ENCODE measurements at places on chromosomes 2 and 18.

- DNase-seq: no peak
Observed at GRCh38 chr2:6181525-6181924, 489.3 kb downstream of the SOX11 start.

DNA sequence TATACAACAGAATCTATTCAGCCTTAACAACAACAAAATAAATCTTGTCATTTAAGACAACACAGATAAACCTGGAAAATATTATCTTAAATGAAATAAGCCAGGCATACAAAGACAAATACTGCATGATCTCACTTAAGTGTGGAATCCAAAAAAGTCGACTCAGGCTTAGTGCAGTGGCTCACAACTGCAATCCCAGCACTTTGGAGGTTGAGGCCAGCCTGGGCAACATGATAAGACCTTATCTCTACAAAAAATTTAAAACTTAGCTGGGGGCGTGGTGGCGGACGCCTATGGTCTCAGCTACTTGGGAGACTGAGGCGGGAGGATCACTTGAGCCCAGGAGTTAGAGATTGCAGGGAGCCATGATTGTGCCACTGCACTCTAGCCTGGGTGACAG lies 75.2 kb upstream of the RNU4ATAC start:
- DNase-seq: no peak

- DNase-seq: no peak
Observed at GRCh38 chr18:79182047-79182713, 113.0 kb downstream of the ATP9B start.

DNA sequence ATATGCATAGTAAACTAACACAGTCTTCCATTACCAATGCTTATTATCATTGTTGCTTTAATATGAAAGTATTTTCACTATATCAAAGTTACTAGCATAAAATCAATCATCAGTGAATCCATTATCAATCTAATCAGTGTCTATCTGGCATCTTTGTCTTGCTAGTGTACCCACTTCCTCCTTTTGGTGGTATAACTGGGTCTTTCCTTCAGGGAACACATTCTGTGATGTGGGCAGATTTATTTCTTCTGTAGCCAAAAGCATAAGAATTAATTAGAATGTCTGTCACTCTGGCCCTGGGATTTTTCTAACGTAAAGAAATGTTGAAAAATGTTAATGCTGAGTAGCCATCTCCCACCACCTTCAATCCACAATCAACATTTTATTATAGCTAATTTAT lies 155.8 kb upstream of the VWC2L start:
- DNase-seq: no peak

GRCh38 chr2:1739961-1740715 lies 4.2 kb downstream of the PXDN start:
- DNase-seq: no peak

- DNase-seq: no peak
Observed at GRCh38 chr2:203476881-203477280, 58.2 kb downstream of the RAPH1 start.

DNA sequence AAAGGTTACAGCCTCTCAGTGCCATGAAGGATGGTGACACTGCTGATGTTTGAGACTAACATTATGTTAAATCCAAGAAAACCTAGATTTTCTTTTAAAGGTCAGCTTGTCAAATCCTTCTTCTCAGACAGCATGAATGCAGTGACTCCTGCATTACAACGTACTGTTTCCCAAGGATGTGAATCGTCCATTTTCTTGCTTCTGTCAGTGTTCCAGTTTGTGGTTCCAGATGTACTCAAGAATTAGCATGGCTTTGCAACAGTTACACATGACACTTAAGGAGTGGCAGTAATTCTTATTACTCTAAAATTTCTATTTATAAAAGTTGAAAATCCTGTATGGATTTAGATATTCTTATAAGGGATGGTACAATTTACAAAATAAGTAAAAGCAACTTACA lies 1.5 kb upstream of the TTC39C start:
- DNase-seq: no peak

GRCh38 chr18:13375302-13376255 lies 157.0 kb downstream of the LDLRAD4 start:
- peak; percentile 74 for DNase-seq

DNA sequence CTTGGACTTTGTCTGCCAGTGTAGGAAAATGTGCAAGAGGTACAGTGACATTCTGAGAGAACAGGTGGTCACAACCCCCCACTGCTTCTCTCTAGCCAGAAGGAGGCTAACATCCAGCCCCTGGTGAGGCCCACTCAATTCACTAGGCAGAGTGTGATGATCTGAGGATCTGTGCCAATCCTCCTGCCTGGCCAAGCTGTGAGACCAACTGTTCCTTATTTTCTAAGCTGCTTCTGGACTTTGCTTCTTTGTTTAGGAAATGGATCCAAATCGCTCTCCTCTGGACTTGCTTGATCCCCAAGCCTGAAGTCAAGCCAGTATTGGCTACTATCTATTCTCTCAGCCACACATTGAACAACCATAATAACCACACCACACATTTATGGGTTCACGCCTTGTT lies 202.8 kb downstream of the PIK3C3 start:
- DNase-seq: no peak

DNA sequence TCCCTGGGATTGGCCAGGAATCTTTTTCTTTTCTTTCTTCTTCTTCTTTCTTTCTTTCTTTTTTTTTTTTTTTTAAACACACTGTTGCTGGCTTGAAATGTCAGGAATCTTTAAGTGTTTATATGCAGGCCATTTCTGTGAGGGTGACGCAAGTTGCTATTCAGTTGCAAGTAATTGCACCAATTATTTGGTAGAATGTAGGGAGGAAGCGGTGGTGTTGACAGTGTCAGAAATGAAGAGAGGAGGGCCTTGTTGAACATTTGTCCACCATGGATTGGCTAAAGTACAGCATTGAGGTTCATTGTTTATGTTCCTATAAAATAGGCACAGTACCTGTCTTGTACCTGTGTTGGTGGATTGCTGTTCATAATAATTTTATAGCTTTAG lies 6.5 kb downstream of the RPIA start:
- DNase-seq: no peak

DNA sequence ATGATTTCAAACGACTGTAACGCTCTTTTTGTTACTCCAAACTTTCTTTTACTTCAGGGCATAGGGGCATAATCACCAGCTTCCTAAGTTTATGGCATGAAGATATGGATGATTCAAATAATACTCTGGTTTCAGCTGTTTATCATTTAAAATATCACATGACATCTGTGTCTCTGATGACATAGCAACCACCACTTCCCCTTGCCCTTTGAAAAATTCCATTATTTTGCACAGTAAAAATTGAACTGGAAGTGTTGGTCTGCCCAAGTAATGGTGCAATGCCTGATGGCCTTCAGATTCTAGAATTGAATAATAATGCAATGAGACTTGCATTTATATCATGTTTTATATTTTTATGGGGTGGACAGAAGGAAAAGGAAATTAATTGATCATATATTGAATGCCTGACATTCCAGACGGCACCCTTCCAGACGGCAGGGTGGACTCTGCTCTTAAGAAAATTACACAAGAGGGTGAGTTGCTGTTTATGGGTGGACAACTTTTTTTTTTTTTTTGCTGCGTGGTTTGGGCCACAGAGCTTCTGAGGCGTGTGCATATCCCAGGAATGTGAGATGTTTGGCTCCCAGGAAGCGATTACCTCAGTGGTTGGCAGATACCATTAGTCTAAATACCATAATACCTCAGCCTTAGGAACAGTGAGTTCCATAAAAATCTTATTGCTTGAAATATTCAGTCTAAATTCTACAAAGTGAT lies 101.7 kb upstream of the ZNF521 start:
- DNase-seq: no peak

Data from activated CD4-positive, alpha-beta T cell treated with anti-CD3 and anti-CD28 coated beads, Interleukin-2, amount 50 U/mL, for 1 hour (primary cell).